ENCODE measurements at places on chromosomes 11 and 22.

DNA sequence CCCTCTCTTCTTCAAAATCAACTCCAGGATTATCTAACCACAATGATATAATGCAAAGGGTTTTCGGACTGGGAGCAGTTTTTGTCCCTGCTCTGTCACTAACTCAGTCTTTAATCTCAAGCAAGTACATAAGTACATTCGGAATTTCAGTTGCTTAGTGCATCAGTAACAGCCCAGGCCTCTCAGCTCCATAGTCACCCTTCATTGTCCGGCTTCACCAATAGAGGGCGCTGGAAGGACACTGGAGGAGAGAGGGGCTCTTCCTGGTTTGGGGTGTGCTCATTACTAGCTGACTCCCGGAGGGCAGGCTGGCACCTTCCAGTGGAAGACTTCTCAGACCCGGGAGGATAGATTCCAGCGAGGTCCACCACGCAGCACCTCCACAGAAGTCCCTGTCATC is 90.4 kb upstream of the PDGFD start:
- peak; percentile 6 for DNase-seq

DNA sequence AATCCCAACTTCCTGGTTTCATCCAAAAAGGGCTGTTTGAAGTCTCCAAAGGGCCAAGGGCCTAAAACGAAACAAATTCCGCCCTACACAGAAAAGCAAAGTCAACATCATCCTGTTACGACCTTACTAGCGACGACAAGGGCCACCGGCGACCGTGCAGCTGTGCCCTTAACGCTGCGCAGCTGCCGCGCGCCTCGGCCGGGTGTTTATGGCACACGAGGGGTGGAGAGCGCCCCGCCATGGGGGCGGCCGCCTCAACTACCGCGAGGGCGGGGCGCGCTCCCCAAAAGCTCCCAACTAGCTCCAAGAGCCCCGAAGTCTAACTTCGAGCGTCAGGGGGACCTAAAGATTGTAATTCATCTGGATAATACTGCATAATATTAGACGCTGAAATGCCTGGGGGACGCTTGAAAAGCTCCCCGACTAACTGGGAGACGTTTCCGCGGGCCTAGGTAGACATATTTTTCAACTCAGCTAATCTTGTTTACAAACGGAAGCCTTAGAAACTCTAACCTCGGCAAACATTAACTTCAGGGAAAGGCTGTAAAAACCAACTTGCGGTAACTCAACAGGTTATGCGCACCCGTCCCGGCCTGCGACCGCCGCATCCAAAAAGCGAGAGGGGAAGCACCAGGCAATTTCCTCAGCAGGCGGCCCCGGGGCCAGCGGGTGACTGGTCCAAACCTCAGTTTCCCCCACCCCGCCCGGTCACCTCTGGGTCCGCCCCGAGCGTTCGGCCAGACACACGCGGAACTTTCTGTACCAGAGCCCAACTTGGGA is 694 bp downstream of the TMEM123 start:
- peak; percentile 54 for DNase-seq

- DNase-seq, result no peak
These were observed 4.9 kb downstream of the SSH3 start for GRCh38 chr11:67308031-67308866.

DNA sequence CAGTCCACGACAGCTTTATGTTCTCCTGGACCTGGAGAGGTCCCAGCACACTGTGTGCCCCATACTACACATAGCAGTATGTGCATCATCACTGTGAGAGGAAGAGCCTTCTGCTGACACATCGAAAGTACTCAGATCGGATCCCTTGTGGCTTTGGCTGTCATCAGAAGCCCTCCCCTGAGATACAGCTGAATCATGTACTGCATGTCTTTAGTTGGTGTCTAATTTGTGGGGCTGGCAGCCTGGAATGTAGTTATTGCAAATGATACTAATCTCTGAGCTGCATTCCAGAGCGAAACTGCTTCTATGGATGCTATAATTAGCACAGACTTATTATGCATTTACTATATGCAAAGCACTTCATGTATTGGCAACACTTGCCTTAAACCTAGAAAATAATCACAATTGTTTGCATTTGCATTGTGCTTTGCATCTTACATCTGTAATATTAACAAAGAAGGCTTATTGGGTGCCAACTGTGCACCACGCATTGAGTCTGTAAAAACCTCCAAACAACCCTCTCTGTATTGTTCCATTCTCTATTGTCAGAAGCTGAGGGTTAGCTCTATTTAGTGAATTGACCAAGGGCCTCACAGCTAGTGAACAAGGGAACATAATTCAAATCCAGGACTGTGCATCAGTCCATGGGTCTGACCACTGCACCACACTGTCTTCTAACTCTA is 89.2 kb upstream of the CRTAM start:
- peak; percentile 17 for DNase-seq

- DNase-seq, result no peak
These were observed 9.0 kb upstream of the PANX3 start for GRCh38 chr11:124602193-124602592.

DNA sequence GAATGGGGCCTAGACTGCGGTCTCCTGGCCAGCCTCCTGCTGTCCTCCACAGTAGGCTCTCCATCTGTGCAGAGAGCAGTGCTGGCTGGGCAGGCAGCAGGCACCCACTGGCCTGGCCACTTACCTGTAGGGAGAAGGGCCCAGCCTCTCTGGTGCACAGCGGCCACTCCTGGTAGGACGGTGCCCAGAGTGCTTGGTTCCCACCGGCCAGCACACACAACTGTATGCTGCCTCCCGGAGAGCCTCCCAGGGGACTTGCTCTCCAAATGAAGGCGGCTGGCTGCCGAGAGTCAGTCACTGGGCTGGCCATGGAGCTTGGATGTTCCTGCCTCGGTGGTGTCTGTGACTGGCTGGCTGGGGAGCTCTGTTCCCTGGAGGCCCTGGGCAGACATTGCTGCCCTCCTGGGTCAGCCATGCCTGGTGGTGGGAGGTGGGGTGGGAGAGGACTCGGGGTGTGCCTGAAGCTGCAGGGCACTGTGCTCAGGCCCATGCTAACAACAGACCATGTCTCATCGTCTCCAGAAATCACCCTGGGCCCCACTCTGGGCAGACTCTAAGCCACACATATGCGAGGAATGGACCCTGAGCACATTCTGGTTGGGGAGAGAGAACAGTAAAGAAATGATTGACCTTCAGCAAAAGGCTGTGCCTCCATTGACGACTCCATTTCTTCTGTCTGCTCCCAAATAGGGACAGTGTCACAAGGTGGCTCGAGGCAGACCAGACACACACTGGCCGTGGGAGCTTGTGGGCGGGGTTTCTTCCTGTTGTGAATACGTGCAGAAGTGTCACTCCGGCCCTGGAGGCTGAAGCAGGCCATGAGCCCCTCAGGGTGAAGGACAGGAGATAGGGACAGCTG is 350.8 kb downstream of the TBC1D22A start:
- no peak for DNase-seq

GRCh38 chr11:61950035-61950547 is at the start of gene BEST1:
BEST1 (plus strand) TSS chr11:61950351; CDS start chr11:61951807, 1,456 bp downstream.
- DNase-seq, result no peak

- DNase-seq, result no peak
These were observed 6.8 kb downstream of the NAA40 start for GRCh38 chr11:63945477-63946163.

GRCh38 chr11:101944923-101945322 is 28.6 kb upstream of the ANGPTL5 start:
- no peak for DNase-seq

DNA sequence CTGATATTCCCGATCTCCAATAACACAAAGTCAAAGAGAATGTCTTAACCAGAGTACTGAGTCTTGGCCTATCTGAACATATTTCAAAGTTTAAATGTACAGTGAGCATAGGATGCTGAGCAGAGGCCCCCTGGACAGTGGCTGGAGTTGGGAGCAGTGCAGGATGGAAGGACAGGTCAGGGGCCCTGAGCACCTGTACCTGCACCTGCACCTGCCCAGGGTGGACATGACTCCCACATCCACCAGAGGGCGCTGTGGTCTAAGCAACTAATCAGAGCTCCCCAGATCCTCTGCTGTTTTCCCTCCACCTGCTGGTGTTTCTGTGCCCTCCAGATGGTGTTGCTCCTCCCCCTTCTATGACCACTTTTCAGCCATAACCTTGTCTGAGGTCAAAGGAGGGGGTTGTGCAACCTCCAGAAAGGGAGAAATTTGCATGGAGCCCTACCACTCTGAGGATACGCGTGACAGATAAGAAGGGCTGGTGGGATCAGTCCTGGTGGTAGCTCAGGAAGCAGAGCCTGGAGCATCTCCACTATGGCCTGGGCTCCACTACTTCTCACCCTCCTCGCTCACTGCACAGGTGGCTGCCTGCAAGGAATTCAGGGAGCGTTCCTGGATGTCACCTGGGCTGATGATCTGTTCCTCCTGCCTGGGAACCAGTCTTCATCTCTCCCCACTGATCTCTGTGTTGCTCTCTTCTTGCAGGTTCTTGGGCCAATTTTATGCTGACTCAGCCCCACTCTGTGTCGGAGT is 49.1 kb upstream of the VPREB1 start:
- peak; percentile 65 for DNase-seq

GRCh38 chr22:37171662-37172061 is 16.4 kb downstream of the C1QTNF6 start:
- no peak for DNase-seq

GRCh38 chr11:110141812-110142211 is 48.6 kb downstream of the ZC3H12C start:
- no peak for DNase-seq

DNA sequence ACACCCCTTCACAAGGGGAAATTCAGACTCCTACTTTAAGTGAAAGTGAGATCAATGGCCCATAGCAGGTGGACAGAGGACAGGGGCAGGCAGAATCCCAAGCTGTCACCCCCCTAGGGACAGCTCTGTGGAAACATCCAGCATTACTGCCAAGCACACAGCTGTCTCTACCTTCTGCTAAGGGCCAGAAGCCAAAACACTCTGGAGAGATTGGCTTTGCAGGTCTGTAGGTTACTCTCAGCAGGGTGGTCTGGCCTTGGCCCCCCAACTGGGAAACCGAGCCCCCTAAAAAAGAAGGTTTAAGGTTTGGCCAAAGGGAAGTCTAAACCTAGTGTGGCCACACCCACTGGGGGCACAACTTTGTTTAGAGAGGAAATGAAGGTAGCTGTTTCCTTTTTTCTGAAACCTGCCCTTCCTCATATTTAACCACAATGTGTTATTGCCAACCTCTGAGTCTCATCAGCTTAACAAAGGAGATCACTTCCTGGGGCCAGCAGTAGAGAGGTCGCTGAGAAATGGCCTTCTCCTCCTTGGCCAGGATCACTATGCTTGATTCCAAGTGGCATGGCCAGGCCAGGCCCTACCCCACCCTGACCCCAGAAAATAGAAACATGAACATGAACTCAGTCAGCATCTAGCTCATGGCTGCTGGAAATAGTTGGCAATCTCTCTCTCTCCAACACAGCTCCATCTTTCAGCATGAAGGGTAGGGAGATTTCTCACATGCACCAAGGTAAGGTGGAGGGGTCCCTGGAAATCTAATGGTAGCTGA is 25.9 kb upstream of the SCARF2 start:
- DNase-seq, result no peak

DNA sequence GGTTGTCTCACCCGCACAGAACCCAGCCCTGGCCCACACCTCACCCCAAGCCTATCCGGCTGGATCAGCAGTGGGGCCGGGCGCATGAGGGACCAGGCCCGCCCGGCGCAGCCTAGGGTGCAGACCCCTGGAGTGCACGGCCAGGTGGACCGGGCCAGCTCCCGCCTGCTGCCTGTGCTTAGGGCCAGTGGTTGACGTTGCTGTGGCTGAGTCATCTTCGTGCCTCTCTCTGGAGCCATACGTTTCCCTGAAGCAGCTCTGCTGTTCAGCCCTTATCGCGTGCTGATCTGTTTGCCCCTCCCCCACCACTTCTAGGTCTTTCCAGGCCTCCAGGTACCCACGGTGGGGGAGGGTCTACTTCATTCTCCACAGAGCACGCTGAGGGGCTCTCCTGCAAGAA is 39.5 kb downstream of the CDKN1C start:
- no peak for DNase-seq

DNA sequence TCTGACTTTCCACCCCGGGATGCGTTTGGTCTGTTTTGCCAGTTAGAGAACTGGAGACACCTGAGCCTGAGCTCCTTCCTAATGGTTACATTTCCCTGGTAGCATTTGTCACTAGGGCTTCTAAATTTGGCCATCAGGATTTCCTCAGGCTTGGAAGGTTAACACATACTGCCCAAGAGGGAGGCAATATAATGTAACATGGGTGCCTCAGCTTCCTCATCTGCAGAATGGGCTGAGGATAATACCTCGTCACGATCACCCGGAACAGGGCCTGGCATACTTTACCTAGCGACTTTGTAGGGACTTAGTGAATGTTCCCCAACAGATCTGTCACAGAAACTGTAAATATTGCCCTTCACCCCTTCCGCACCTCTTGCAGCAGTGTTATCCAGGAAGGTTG is 11.3 kb downstream of the IL17RA start:
- DNase-seq, result no peak

DNA sequence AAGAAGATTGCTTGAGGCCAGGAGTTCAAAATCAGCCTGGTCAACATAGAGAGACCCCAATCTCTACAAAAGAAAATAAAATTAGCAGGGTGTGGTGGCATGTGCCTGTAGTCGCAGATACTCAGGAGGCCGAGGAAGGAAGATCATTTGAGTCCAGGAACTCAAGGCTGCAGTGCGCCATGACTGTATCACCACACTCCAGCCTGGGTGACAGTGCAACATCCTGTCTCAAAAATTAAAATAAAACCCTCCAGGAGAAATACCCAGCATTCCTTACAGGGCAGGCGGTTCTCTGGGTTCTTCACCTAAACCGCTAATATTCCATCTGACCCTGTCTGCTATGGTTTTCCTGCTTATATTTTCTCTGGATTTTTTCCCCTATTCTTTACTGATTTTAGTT is 13.5 kb downstream of the TCF20 start:
- no peak for DNase-seq

DNA sequence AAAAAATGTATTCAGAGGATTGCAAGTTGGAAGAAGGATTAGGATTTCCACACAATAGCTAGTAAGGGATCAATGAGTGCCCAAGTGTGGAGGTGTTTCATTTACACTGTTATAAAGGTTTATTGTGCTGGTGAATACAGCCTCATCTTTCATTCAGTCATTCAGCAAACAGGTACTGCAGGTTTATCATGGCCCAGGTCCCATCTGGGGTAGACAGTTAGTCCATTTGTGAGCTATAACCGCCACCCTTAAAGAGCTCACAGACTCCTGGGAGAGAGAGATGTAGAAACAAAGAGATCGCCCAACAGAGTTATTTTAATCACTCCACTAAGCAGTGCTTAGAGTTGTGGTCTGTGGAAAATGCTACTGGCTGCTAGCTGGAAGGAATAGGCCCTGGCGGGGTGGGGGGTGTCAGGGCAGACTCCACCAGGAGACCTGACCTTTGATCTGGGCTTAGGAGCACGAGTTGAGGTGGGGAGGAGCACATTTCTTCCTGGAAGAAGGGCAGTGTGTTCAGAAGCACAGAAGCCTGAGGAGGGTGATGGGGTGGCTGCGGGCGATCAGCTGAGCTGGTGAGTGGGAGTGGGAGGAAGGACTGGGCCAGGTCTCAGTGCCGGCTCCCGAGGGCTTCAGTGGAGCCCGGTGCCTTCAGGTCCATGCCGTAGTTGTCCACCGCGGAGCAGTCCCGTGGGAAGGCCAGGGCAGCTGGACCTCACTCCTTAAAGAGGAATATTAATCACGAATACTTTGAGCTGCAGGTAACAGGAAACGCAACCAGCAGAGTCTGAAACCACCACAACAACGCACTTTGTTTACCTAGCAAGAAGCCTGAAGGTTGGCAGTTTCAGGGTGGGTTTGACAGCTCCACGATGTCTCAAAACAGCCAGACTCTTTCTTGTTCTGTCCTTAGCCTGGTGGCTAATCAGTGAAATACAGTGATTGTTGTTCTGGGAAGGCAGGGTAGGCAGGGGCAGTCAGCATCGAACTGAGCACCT is 11.2 kb downstream of the TOM1 start:
- DNase-seq, result no peak

Data from activated CD8-positive, alpha-beta memory T cell treated with anti-CD3 and anti-CD28 coated beads for 48 hours (primary cell).